Fibroblast of the aortic adventitia (primary cell): ENCODE measurements at places on chromosomes 2 and 18. TPM values are rescaled to one million over a fixed set of nuclear protein-coding genes. Genes with fewer than 3 reads are reported as not detected.

SLC14A1 gene
- total RNA-seq, result 5.6 and 254 TPM in 2 replicates

SIX2 gene
- 2.9 and 8.3 TPM in 2 replicates for total RNA-seq

LINC00305 gene
- not detected in 2 replicates for total RNA-seq

MOGAT1 gene
- total RNA-seq, result not detected in 2 replicates

PID1 gene
- 0.57 and 13.0 TPM in 2 replicates for total RNA-seq

EFR3B gene
- 0.99 and 1.1 TPM in 2 replicates for total RNA-seq

GREB1L gene
- total RNA-seq, result 1.9 and 3.7 TPM in 2 replicates

MALL gene
- total RNA-seq, result 10.1 and 442 TPM in 2 replicates

GPR35 gene
- total RNA-seq, result 0.09 and 0.25 TPM in 2 replicates

TNS1 gene
- total RNA-seq, result 54.5 and 116 TPM in 2 replicates

NYAP2 gene
- total RNA-seq, result not detected in 2 replicates

TMEM247 gene
- not detected in 2 replicates for total RNA-seq

SMYD1 gene
- not detected in 2 replicates for total RNA-seq

DSC2 gene
- total RNA-seq, result 0.82 TPM in 1 of 2 replicates, not detected in the other

CEP76 gene
- total RNA-seq, result 10.3 and 36.3 TPM in 2 replicates

LOXHD1 gene
- total RNA-seq, result not detected in 2 replicates

BCL2 gene
- 4.2 and 13.2 TPM in 2 replicates for total RNA-seq

TPRKB gene
- total RNA-seq, result 8.3 and 54.8 TPM in 2 replicates

USP34 gene
- total RNA-seq, result 130 and 147 TPM in 2 replicates

KCNIP3 gene
- total RNA-seq, result 0.25 and 2.9 TPM in 2 replicates

TUBA4B gene
- total RNA-seq, result not detected in 2 replicates

PKP4 gene
- total RNA-seq, result 33.3 and 38.0 TPM in 2 replicates

AKAIN1 gene
- total RNA-seq, result not detected in 2 replicates

NEU4 gene
- not detected in 2 replicates for total RNA-seq

OTOS gene
- total RNA-seq, result not detected in 2 replicates

LYPD6 gene
- total RNA-seq, result 0.54 TPM in 1 of 2 replicates, not detected in the other

ASPRV1 gene
- 0.54 TPM in 1 of 2 replicates, not detected in the other for total RNA-seq

GALNT5 gene
- 11.4 and 38.3 TPM in 2 replicates for total RNA-seq

CMPK2 gene
- total RNA-seq, result 1.9 and 11.0 TPM in 2 replicates

SRD5A2 gene
- 0.09 TPM in 1 of 2 replicates, not detected in the other for total RNA-seq

ITM2C gene
- 26.5 and 38.1 TPM in 2 replicates for total RNA-seq

SERPINB2 gene
- 13.9 and 67.6 TPM in 2 replicates for total RNA-seq

STPG4 gene
- total RNA-seq, result 0.09 TPM in 1 of 2 replicates, not detected in the other

NGEF gene
- total RNA-seq, result 1.1 and 17.4 TPM in 2 replicates

DSC1 gene
- 0.25 TPM in 1 of 2 replicates, not detected in the other for total RNA-seq

ALPP gene
- not detected in 2 replicates for total RNA-seq

MEP1B gene
- not detected in 2 replicates for total RNA-seq

STEAP3 gene
- 7.0 and 50.9 TPM in 2 replicates for total RNA-seq

GAL3ST2 gene
- 0.25 TPM in 1 of 2 replicates, not detected in the other for total RNA-seq

PSMA8 gene
- not detected in 2 replicates for total RNA-seq

RASGRP3 gene
- total RNA-seq, result 5.9 and 7.8 TPM in 2 replicates

GCKR gene
- total RNA-seq, result 4.5 and 4.9 TPM in 2 replicates

TNFAIP6 gene
- 47.3 and 51.9 TPM in 2 replicates for total RNA-seq

DAPL1 gene
- not detected in 2 replicates for total RNA-seq

MFSD2B gene
- total RNA-seq, result not detected in 2 replicates

RAB6D gene
- total RNA-seq, result under 0.01 TPM in 1 of 2 replicates, not detected in the other

FHOD3 gene
- 3.0 and 3.3 TPM in 2 replicates for total RNA-seq

TMEM37 gene
- total RNA-seq, result not detected in 2 replicates

SLC5A7 gene
- not detected in 2 replicates for total RNA-seq

POU3F3 gene
- total RNA-seq, result not detected in 2 replicates

KIAA2012 gene
- not detected in 2 replicates for total RNA-seq

NAT8 gene
- total RNA-seq, result not detected in 2 replicates

CYTIP gene
- 0.82 and 1.4 TPM in 2 replicates for total RNA-seq

PRKD3 gene
- 55.8 and 77.9 TPM in 2 replicates for total RNA-seq

ACOXL gene
- total RNA-seq, result not detected in 2 replicates

TACR1 gene
- 0.09 TPM in 1 of 2 replicates, not detected in the other for total RNA-seq

LHCGR gene
- total RNA-seq, result 0.25 TPM in 1 of 2 replicates, not detected in the other
